Cardiac muscle cell (in vitro differentiated cells and primary cell): ENCODE measurements at places on chromosomes 3 and 15.
A peak's percentile ranks its signal among the peaks of the same experiment; 100 is the strongest.

- DNase-seq: no peak
Measured at GRCh38 chr3:114476511-114476910, 182.7 kb downstream of the TIGIT start.

DNA sequence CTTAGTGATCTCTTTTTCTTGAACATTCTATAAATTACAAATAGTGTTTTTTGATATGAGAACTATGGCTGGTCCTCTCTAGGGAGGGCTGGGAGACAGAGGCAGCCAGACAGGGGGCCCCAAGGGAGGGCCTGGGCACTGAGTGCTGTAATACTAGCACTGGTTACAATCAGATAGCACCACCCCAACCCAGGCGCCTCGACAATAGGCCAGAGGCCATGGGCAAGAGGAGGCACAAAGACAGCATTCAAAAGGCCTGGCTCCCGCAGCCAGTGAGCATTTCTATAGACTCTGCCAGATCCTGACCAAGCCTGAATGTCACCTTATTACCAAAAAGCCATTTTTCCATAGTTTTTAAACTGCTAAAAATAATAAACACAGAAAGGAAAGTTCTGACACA is 158.5 kb downstream of the THRB start:
- DNase-seq: no peak

DNA sequence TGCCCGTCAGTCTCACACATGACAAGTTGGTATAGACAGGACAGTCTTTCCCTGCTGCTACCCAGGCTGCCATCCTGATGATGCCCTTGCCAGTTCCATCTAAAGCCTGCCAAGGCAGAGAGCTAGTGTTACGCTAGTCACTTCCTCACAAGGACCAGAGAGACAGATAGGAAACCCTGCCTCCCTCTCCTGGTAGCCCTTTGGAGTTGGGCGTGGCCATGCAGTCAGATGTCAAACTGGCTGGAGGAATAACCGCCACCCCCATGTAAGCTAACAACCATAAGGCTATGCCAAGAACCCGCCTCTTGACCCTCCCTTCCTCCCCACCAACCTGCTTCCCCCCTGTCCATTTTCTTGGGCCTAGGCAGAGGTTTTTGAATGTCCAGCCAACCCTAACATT is 2.8 kb downstream of the TMEM115 start:
- DNase-seq: peak; percentile 25

- DNase-seq: no peak
Measured at GRCh38 chr3:112561484-112561733, 353 bp downstream of the ATG3 start.

DNA sequence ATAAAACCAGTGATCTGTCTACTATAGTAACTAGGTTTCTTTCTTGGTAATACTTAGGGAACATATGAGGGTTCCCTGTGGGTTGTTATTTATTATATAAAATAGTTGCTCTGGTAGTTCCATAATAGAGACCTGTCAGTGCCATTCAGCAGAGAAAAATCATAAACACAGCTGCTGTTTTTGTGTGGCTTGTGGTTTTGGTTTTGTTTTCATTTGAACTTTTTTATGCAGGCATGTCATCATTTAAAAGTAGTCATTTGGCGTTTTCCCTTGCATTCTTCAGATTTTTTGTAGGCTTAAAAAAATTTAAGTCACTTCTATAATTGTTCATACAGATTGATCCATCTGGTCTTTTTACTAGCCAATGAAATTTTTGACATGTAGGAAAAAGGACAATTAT is 47.9 kb downstream of the PIK3CA start:
- DNase-seq: no peak

DNA sequence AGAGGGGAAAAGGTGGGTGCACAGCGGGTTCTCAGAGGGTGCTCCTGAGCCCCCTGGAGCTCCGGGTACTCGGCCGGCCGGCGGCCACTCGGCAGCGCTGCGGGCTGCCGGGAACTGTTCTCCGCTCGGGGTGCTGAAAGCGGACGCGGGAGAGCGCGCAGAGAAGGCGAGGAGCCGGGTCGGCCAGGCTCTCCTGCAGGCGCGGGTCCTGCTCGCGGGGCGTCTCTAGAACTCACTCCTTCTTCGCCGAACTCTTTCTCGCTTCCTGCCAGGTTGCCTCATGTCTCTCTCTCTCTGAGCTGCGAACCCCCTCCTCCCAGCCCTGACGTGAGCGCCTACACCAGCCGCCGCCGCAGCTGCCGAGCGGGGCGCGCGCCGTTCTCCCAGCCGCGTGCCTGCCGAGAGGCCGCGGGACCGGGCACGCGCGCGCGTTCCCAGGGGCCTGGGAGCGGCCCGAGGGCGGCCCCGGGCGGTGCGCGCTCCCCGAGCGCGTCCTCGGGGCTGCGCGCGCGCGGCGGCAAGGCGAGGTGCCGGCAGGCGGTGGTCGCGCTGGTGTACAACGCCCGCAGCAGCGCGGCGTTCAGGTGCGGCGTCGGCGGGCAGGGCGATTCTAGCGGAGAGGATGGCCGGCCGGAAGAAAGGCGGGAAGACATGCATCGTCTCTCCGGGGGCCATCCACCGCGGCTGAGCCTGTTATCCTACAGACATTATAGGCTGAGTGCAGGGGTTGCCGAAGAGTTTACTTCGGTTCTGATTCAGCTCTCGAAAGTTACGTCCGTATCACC is at the start of gene PEX5L:
TSS of gene PEX5L (minus strand) at position 267 of the 785 bp plus-strand sequence. CDS start 338 bp downstream, outside the sequence.
- DNase-seq: peak; percentile 48

DNA sequence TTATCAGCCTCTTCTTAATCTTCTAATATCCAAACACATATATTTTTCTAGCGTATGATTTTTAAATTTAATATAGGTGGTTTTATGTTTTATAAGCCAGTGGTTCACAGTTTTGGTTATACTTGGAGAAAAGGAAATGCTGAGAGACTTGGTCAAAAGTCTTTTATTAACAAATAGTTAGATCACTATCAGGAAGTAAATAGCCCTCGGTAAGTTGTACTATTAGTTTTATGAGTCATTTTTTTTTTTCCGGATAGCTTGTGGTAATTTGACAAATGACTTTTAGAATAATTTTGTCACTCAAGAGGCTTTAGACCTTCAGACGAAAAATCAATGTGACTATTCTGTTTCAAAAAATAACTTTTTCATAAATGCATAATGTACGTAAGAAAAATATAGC is 232.2 kb upstream of the ROBO1 start:
- DNase-seq: no peak

DNA sequence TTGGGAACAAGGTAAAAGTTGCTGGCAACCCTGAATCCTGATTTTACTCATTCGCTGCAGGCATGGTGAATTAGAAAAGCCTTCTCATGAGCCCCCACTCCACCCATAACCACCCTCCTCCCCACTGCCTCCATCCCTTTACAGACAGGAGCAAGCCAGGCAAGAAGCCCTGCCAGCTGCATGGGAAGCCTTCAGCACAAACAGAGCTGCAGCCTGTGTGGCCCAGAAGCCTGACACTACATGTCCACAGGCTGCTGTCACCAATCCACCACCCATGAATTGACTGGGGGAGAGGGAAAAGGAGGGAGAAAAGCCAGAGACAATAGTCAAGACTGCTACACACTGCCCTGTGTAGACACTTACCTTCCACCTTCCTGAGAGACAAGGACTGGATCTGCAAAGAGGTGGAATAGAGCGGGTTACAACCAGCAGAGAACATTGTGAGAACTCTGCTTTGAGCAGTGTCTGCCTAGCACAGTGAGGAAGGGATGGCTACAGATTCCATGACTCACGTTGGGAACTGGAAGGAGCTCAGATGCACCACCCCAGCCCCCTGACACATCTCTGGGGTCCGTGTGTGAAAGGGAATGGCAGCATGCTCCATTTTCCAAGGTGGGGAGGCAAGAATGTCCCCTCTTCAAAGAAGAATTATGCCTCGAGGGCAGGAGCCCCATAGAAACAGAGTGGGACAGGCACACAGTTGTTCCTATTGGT is 33.9 kb downstream of the DZIP1L start:
- no peak for DNase-seq

- no peak for DNase-seq
Measured at GRCh38 chr15:28989239-28989830, 103.6 kb downstream of the APBA2 start.

DNA sequence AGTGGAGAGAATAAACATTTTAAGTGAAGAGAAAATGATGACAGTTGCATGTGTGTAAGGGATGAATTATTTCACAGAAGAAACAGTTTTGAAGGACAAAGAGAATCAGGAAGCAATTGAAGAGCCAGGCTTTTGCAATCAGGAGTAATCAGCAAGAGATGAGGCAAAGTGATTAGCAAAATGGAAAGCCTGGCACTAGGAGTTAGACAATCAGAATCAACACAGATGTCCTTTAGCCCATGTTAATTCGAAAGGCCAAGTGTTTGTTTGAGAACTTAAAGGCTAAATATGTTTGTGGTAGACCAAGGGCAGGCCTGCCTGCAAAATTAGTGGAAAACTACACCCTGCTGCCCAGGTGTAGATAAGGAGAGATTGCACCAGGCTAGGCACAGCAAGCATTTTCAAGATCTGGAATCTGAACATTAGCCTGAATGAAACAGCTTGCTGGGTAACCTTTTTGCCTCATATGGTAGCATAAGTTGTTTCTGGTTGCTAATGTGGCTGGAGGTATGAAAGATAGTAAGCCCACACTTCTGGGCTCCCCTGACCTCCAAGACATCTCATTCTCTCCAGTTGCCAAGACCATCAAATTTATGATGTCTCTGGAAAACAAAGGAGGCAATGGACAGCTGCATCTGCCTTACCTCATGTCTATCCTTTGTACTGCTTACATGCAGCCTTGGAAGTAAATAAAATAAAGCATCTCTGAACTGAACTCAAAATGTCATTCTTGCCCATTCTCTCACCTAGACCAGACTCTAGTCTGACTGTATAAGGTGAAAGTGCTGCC is 22.0 kb upstream of the LEKR1 start:
- no peak for DNase-seq

DNA sequence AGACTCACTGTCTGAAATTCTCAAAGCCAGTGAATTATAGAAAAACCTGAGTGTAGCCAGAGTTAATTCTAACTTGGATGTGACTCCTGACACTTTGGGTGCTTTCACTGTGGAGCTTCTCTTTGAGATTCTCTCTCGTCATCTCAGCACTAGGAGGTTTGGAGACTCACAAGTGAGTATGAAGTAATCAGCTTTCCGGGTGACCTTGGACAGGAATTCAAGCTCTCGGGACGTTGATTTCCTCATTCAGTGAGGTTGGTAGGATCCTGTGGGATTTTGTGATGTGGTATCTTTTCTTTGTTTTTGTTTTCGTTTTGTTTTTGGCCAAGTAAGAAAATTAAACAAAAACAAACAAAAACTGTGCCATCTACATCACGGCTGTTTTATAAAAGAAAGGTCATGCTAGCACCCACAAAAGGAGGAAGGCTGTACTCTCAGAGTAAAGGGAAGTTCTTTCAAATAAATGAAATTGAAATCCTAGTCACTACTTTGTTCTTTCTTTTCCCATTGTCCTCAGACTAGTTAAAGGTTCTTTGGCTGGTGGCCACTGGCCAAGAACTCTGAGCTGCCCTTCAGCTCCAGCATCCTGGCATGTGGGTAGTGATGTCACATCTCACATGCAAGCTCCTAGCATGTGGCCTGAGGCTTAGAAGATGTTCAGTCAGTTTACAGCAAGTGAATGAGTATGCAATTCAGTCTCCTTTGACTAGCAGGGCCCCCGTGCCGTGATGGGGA is 263.3 kb upstream of the TPM1 start:
- peak; percentile 79 for DNase-seq

DNA sequence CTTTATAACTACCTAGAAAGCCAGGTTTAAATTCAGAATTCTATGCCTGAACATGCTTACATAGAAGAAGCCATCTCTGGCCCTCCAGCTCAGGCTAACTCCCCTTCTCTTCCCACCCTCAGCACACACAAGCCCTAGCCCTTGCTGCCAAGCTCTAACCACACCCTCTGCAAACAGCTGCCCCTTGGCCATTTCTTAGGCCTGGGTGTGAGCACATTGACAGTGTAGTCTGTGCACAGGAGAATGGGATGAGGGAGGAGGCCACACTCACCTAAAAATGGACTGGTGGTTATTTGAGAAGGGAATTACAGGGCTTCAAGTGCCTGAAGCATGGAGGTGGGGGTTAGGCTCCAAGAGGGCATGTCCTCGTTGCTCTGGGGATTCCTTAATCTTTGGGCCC is 42.3 kb upstream of the SLC25A36 start:
- DNase-seq: no peak

DNA sequence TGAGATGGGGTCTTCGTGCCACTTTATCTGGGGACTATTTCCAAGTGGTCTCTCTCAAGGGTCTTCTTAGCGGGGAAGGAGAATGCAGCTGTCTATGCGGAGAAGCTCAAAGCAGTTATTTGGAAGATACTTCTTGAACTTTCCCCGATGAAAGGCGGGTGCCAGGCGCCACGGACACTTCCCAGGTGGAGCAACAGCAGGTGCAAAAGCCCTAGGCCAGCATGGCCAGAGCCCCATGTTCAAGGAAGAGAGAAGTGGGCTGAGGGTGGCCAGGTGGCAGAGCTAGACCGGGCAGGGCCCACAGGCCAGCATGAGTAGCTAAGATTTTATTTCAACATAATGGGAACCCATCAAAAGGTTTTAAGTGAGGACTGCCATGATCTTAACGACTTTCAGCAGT is 232.8 kb downstream of the PDZRN3 start:
- DNase-seq: no peak

GRCh38 chr3:17094551-17094950 is 209.8 kb downstream of the PLCL2 start:
- no peak for DNase-seq

DNA sequence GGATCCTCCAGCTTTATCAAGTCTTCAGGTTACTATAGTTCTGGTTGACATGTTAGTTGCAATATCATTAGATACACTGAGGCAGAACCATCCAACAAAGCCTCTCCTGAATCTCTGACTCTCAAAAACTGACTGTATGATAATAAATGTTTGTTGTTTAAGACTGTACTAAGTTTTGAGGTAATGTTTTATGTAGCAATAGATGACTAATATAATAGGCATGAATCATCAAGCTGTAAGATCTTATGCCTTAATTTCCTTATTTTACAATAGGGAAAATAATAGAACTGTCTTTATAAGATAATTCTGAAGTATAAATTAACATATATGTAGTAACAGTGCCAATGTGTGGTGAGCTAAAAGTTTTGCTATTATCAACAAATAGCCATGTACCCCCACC is 88.9 kb upstream of the TBC1D5 start:
- DNase-seq: peak; percentile 27

- DNase-seq: no peak
Measured at GRCh38 chr3:128394033-128394432, 72.7 kb downstream of the DNAJB8 start.

GRCh38 chr3:149291178-149291577 is 42.3 kb downstream of the TM4SF18 start:
- no peak for DNase-seq

DNA sequence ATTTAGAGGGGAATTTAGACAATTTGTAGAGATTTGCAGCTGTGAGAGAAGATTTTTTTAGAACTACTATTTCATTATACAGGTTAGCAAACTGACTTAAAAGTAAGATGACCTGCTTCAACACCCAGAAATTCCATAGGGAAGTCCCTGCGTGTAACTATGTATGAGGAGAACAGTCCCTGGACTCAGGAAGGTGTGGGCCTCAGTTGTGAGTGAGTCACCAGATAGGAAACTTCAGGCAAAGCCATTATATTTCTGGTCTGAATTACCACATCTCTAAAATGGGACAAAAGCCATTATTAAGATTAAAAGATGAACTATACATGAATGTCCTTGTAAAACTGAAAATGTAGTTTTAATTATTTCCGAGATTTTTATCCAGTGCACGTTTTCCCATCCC is 488.3 kb upstream of the GOLIM4 start:
- DNase-seq: no peak
